RCC 7860 (cell line): ENCODE measurements at places on chromosomes 11 and 22.

- DNase-seq = no peak
Measured at GRCh38 chr11:132131047-132131446, 760.6 kb downstream of the NTM start.

- DNase-seq = no peak
Measured at GRCh38 chr11:122207921-122208764, 92.1 kb upstream of the BLID start.

- peak; percentile 3 for DNase-seq
Measured at GRCh38 chr11:112613051-112613972, 347.9 kb upstream of the NCAM1 start.

DNA sequence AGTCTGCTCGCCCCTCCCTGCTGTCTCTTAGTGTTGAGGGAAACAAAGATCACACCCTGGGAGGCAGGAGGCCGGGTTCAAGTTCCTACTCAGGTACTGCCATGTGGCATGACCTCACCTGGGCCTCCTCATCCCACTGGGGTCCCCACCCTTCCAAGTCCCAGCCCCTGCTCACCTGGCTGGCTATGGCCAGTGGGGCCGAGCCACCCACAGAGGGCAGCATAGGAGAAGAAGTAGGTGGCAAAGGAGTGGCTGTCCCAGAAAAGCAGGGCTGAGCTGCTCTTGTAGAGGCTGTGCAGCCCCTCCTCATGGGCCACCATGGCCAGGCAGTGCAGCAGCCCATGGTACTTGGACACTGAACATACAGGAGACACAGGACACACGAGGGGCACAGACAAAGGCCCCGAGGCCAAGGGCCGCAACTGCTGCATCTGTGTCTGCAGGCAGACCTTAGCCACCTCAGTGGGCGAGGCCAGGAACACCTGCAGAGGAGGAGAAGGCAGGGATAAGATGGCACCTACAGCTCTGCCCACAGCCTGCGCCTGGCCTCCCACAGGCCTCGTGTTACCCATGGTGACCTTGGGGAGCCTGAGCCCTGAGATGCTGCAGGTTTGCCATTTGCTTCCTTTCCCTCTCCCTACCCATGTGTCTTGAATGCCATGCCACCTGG is 50.6 kb upstream of the MPEG1 start:
- no peak for DNase-seq

- no peak for DNase-seq
Measured at GRCh38 chr11:7577291-7578190, 63.7 kb downstream of the PPFIBP2 start.

- DNase-seq = no peak
Measured at GRCh38 chr11:4140067-4140636, 45.6 kb downstream of the RRM1 start.

GRCh38 chr11:15258433-15259165 is 143.9 kb downstream of the INSC start:
- peak; percentile 60 for DNase-seq

- DNase-seq = no peak
Measured at GRCh38 chr11:109521571-109522086, 99.6 kb downstream of the C11orf87 start.

- no peak for DNase-seq
Measured at GRCh38 chr22:40241200-40241763, 63.6 kb downstream of the TNRC6B start.

DNA sequence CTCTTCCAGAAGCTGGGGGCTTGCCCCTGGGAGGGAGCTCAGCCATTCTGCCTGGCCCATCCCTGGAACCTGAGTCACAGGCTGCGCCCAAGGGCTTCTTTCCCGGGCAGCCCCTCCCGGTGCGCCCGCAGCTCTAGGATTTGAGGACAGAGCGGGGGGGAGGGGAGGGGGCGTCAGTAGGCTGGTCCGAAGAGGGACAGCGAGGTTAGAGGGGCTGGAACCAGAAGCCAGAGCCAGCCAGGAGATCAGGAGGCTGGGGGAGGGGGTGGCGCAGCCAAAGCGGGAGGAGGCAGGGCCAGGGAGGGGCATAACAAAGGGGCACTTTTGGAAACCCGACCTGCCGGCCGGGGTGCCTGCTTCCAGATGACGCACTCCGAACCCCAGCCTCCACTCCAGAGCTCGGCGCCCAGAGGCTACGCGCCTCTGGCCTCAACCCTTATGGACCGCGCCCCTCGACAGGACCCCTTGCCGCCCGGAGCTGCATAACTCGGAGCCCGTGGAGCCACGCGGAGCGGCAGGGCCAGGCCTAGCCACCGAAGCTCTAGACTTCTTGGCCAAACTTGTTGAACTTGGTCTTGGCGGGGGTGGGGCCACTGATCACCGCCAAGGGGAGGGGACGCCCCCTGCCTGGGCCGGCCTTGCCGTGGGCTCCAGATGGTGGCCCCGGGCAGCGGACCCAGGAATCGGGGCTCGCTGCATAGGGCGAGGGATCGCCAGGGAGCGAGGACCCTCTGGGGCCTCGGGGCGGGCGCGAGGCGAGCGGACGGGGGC is 744 bp downstream of the PACSIN3 start:
- DNase-seq = no peak

- DNase-seq = no peak
Measured at GRCh38 chr11:72188267-72188666, 3.7 kb upstream of the FOLR1 start.

DNA sequence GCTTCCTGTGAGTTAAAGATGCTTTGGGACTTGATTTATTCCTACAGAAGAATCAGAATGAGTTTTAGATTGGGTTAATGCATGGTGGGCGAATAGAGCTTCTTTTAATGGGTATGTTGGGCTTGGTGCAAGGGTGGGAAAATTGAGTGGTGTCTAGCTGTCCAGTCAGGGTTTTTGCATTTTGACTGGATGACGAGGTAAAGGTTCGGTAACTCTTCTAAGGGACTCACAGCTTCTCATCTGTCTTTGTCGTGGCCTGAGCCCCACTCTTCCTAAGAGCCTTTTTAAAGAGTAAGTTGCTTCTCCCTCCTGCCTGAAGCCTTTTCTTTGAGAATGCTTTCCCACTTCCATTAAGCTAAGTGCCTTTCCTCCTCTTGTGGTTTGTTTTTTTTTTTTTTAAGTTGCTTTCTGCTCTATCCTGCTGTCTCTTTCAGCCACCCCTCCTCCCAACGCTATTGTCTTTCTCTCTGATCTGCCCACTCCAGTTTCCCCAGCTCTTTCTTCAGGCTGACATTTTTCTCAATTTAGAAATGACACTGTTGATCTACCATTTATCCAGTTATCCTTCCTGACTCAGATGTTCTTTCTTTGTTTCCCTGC is 1.1 kb downstream of the DPF2 start:
- no peak for DNase-seq

DNA sequence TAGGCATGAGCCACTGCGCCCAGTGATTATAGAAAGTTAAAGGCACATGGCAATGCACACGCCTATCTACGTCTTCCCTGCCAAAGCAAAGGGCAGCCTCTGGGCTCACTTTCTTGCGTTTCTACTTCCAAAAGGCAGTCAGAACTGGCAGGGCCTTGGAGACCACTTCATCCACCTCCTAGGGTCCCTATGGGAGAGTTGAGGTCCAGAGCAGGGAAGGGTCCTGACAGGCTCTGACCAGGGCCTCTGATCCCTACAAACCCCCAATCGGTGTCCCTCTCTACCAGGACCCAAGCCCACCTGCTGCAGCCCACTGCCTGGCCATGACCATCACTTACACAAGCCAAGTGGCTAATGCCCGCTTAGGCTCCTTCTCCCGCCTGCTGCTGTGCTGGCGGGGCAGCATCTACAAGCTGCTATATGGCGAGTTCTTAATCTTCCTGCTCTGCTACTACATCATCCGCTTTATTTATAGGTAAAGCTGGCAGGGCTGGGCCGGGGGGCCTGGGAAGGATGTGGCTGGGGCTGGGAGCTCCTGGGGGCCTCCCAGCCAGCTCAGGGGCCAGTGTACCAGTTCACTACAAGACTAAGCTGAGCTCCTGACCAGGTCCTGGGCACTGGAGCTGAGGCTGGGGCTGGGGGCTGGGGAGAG is 1.5 kb downstream of the BEST1 start:
- no peak for DNase-seq
